Lower lobe of right lung (tissue), 2 donors: ENCODE measurements at places on chromosomes 4 and X. TPM values are rescaled to one million over a fixed set of nuclear protein-coding genes. Genes with fewer than 3 reads are reported as not detected.

IL2RG gene
- total RNA-seq, result 33.1 TPM

GRCh38 chrX:82237328-82237727, 1035.4 kb downstream of the SH3BGRL start:
- H3K27ac ChIP-seq, result no peak overlapping the region
- H3K4me3 ChIP-seq, result no peak overlapping the region
- no peak for DNase-seq
- H3K36me3 ChIP-seq, result no peaks in the 10 kb centered on the region

- no peak overlapping the region for H3K4me3 ChIP-seq
- H3K27ac ChIP-seq, result no peak overlapping the region
- no peaks in the 10 kb centered on the region for H3K27me3 ChIP-seq
- H3K36me3 ChIP-seq, result no peaks in the 10 kb centered on the region
- no peak for DNase-seq
- H3K4me1 ChIP-seq, result no peaks in the 10 kb centered on the region
These were observed 276.0 kb downstream of the HS3ST1 start for GRCh38 chr4:11152684-11153083.

RUFY3 gene
- total RNA-seq, result 92.4 TPM

GRCh38 chr4:52199574-52200338, 148.7 kb downstream of the SPATA18 start:
- H3K36me3 ChIP-seq, result no peaks in the 10 kb centered on the region
- H3K4me1 ChIP-seq, result no peaks in the 10 kb centered on the region
- H3K4me3 ChIP-seq, result no peak overlapping the region

DNA sequence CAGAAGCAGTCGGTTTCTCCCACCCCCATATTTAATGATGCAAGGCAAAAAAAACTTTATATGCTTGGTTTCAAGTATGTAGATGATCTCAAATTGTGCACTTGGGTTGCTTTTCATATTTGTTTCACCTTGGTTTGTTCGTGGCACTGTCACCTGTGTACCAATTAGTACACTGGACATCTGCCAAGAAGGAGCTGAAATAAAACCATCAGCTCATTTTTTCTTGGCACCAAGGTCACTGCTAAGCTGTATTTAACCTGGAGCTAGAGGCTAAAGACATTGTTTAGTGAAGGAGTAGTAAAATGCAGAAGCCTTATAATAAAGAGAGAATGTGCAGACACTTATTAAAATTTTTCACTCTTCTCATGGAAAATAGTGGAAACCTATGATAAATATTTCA, 430.8 kb downstream of the ARHGAP24 start:
- H3K36me3 ChIP-seq, result no peaks in the 10 kb centered on the region
- no peak overlapping the region for H3K4me3 ChIP-seq
- no peaks in the 10 kb centered on the region for H3K4me1 ChIP-seq
- H3K27me3 ChIP-seq, result no peaks in the 10 kb centered on the region
- no peak for DNase-seq

DNA sequence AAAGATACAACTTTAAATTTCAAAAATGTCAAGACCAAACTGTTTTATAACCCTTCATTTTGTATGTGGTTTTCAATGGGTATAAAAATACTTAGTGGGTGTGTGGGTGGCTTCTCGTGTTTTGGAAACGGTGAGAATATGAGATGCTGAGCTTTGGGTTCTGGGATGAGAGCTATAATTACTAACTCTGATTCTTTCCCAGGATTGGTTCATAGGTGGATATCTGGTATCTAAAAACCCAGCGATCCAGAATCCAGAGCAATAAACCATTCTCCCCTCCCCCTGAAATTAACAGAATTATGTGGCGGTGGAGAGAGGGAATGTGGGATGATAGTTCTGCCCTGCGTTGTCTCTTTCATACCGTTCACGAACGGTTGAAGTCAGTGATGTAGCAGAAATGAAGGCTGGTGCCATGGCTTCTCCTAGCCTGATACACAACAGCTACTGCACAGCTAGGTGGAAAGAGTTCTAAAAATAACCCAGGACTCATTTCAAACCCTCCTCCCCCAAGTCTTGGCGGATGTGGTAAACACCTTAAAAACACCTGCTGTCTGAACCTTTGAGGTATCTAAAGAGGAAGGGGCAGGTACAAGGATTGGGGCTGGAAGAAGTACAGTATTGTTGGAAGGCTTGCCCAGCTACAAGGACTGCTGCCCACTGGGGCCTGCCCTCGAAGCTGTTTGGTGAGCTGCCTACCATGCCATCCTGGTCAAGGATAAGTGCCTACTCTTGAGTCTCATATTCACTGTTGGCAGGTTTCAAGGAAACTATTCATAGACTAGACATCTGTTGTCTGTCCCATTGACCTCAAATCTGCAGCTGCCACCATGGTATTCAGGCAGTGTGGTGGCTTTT, 44.5 kb downstream of the SEPTIN11 start:
- no peak for DNase-seq
- peaks cover 22% of the 10 kb centered on the region for H3K4me1 ChIP-seq
- H3K27me3 ChIP-seq, result no peaks in the 10 kb centered on the region

DNA sequence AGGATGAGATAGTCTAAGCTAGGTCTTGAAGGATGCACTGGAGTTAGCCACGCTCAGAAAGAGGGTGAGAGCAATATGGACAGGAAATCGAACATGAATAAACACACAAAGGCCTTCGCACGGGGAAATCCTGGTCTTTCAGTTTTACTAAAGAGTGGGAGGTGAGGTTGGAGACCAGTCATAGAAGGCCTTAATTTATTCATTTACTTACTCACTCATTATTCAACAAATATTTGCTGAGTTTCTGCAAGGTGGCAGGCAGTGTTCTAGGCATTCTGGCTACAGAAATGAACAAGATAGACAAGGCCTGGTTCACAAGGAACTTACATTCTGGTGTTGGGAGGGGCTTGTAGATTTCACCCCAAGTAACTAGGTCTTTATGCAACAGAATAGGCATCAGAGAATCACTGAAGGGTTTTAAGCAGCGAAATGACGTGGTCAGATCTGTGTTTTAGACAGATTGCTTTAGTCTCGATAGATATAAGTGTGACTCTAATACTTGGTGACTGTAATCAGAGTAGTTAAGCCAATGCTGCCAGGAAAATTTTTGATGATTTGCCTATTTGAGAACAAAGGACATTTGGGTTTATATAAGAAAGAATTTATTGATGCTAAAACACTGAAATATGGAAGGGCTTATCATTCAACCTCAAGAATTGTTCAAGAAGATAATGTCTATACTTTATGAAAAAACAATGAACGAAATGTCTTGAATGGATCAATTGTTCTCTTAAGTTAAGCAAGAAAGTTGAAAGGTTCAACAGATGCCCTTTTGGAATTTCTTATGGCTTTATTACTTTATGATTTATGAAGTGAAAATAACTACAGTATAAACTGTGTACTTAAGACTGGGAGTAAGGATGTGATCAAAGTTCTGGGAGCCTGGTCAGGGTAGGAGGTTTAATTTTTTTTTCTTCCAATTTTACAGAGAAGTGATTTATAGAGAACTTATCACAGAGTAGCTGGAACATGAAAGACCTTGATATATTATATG, 184.4 kb upstream of the CASK start:
- no peaks in the 10 kb centered on the region for H3K4me1 ChIP-seq
- no peak overlapping the region for H3K4me3 ChIP-seq
- no peak overlapping the region for H3K27ac ChIP-seq
- no peaks in the 10 kb centered on the region for H3K27me3 ChIP-seq

DNA sequence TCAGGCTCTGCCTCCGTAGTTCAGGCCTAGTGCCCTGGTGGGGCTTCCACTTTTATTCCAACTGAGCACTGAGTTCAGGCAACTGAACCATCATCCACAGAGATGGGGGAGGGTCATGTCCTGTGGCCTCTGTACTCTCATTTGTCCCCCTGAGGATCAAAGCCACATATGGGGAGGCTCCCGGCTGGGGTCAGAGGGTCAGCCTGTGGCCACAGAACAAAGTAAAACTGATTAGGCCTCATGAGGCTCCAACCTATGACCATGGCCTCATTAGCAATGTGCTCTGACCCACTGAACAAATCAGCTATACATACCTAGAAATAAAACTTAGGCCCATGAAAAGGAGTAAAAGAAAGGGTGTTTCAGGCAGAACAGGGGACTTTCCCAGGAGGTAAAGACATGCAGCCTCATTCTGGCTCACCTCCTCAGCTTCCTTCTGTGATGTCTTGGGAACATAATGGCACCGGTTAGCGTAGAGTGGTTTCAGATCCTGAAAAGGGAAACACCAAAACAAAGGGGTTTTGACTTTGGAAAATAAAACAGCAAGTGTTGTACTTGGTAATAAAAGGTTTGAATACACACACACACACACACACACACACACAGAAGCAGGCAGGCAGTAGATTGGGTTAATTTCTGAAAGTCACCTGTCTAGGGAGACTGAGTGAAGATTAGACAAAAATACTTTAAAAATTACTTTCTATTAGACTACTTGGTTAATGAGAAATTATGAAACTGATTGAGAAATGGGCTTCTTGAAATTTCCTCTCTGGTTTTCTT, 24.3 kb downstream of the TMEM255A start:
- no peaks in the 10 kb centered on the region for H3K4me1 ChIP-seq
- H3K27me3 ChIP-seq, result no peaks in the 10 kb centered on the region
- no peaks in the 10 kb centered on the region for H3K36me3 ChIP-seq
- no peak overlapping the region for H3K4me3 ChIP-seq
- H3K27ac ChIP-seq, result no peak overlapping the region
- no peak for DNase-seq

ERAS gene
- not detected for total RNA-seq

CT55 gene
- total RNA-seq, result not detected
